Stimulated activated CD4-positive, alpha-beta T cell treated with anti-CD3 and anti-CD28 coated beads, Interleukin-4, amount 100 ng/mL, for 1 hour (primary cell): ENCODE measurements at places on chromosomes 6 and 20.

DNA sequence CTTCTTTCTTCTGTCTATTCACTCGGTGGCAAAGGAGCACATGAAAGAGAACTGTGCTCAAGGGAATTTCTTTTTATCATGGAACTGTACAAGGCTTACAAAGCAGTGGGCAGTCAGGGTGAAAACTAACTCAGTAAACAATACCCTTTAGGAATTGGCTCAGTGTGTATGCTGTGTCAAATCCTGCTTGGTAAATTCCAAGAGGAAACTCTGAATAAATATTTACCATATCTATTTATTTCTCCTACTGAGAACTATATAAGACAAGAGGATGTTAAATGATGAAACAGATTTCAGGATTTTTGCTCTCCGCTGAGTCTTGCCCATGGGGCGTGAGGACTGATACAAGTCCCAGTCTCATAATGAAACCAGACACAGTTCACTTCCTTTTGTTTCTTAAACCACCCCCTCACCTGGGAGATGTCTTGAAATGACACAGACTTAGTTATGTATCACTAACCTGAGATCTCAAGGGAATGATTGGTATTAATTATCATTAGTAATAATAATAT, 188.8 kb downstream of the BACH2 start:
- peak; percentile 33 for DNase-seq

GRCh38 chr6:21902628-21903169, 309.1 kb downstream of the SOX4 start:
- no peak for DNase-seq

DNA sequence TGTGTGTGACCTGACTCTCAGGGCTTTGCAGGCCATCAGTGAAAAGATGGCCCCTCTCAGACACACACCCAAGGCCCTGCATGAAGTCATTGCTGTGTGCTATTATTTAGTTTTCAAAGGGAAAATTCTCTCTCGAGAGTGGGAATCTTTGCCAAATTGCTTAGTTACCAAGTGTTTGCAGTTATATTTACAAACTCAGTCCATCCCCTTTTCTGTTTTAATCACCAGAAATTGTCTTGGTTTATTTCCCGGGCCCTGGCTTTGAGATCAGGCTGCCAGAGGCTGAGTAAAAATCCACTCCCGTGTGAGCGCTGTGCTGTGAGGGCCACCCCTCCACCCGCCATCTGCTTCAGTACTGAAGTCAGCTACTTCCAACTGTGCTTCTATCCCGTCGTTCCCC, 163.1 kb downstream of the SOD2 start:
- no peak for DNase-seq

GRCh38 chr6:30321692-30322388, 4.9 kb upstream of the TRIM39 start:
- no peak for DNase-seq

DNA sequence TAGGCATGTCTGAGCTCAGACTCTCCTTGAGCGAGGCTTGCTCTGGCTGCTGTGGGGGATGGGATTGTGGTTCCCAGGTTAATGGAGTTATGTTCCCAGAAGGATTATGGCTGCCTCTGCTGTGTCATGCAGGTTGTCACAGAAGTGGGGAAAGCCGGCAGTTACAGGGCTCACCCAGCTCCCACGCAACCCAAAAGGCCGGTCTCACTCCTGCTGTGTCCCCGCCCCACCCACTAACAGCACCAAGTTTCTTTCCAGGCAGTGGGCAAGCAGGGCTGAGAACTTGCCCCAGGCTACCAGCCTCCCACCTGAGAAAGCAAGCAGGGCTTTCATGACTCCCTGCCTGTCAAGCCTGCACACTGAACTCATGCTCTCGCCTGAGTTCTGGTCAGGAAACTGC, 750.5 kb downstream of the FRK start:
- no peak for DNase-seq

GRCh38 chr6:15870333-15871043, 207.7 kb upstream of the DTNBP1 start:
- no peak for DNase-seq
